Esophagus mucosa (tissue), 1 donor: ENCODE measurements at places on chromosomes 3 and 15.

GRCh38 chr3:115363071-115363470 lies 216.0 kb upstream of the ZBTB20 start:
- ATAC-seq: no peak

DNA sequence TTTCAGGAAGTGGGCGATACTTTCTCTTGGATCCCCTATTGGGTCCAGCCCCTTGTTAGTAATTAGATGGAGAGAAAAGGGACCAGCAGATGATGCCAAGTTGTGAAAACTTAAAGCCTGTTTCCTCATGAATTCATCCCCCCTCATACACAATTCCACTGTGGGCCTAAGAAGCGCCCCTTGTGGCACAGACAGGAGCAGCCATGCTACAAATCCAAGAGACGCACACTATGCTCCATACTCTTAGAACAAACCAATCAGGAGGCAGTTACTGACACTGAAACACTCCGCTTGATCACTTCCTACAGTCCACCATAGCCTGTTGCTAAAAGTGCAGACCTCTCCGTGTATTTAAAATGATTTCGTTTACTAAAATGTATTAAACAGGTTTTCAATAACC lies 111.3 kb upstream of the ARRDC4 start:
- ATAC-seq: no peak

DNA sequence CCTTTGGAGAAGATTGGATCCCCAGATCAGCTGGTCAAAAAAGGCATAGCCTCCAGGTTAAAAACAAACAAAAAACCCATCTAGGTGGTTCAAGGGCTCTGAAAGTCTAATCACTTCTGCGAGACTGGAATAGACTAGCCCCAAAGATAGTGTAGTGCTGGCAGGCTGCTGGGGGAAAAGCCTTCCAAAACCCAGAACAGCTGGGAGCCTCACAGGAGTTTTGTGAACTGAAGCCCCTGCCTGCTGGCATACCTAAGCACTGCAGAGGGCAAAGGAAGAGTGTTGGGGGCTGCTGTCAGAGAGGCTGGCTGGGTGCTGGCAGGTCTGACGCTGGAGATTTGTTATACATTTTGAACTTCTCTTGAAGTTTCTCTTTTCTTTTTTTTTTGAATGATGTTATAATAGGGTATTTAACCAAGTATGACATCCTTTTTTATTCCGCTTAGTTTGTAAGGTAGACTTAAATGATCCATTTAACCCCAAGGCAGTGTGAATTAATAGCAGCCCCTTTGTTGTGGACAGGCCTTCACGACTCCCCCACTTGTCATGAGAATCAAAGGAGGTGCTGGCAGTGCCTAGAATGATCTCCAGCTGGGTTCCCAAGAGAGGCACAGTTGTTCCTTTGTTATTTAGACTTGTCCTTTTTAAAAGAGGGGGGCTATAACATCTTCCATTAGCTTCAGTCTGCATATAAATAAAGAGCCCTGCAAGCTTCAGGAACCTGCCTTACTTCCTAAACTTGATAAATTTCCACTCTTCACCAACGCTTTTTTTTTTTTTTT lies 53.9 kb downstream of the CRTC3 start:
- ATAC-seq: no peak

GRCh38 chr3:157414861-157415260 lies 21.8 kb upstream of the PTX3 start:
- ATAC-seq: no peak

GRCh38 chr15:59532770-59533379 lies 78.7 kb upstream of the GCNT3 start:
- peak; percentile 12 for ATAC-seq

DNA sequence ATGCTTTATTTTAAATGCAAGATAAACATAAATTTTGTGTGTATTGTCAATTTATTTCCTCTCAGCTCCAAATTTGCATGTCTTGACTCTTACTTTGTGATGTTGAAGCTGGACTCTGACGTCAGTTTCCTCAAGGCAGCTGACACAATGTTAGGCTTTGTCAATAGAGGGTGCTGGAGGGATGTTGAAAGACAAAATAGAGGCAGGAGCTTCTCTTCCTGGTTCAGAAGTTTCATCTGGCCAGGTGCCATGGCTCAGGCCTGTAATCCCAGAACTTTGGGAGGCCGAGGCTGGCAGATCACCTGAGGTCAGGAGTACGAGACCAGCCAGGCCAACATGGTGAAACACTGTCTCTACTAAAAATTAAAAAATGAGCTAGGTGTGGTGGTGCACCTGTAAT lies 408.6 kb downstream of the GBE1 start:
- ATAC-seq: peak; percentile 48

DNA sequence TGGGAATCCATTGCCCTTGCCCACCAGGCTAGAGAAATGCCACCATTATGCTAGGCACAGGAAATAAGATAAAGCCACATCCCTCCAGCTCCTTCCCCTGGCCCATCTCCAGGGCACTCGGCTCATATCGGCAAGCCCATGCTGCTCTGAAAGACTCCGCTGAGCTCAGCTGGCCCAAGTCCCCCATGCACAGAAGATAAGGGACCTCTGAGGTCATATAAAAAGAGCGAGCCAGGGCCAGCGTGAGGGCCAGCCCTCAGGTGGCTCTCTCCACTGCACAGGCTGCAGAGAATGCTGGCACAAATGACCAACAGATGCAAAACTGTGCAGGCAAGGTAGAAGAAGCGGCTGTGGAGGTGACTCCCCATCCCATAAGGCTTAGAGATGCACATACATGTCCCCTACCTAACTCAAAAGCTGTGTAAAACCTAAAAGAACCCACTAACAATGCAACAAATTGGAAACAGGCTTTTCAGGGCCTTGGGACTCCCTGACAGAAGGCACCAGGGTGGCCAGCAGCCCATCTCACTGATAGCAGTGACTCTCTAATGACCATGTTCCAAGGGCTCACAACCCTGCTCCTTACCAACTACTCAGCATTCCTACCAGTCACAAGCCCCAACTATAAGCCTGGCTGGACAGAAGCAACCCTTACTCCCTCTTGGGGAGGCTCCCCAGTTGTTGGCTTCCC lies 3.0 kb downstream of the RAB6B start:
- no peak for ATAC-seq
